GM19239 (cell line): ENCODE measurements at places on chromosomes 11 and 22.

DNA sequence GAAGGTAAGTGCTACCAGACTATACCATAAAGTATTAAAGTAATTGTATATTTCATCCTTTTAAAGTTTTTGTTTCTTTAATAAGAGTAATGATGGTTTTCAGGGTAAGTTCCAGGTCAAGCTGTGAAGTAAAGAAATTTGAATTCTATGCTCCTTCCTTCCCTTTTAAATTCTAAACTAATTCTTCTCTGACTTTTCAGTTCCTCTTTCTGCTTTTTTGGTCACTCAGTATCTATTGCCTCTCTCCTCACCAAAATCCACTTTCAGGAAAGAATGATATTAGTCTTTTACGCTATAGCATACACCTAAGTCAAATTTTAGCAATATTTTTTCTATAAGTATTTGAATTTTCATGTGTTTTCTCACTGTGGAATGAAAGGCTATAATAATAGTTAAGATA, 8.2 kb downstream of the MMP8 start:
- no peak for DNase-seq

GRCh38 chr11:9802291-9802861, 138.5 kb downstream of the SWAP70 start:
- DNase-seq, result no peak

- DNase-seq, result no peak
These were observed 486.9 kb downstream of the MIAT start for GRCh38 chr22:27144321-27144720.

DNA sequence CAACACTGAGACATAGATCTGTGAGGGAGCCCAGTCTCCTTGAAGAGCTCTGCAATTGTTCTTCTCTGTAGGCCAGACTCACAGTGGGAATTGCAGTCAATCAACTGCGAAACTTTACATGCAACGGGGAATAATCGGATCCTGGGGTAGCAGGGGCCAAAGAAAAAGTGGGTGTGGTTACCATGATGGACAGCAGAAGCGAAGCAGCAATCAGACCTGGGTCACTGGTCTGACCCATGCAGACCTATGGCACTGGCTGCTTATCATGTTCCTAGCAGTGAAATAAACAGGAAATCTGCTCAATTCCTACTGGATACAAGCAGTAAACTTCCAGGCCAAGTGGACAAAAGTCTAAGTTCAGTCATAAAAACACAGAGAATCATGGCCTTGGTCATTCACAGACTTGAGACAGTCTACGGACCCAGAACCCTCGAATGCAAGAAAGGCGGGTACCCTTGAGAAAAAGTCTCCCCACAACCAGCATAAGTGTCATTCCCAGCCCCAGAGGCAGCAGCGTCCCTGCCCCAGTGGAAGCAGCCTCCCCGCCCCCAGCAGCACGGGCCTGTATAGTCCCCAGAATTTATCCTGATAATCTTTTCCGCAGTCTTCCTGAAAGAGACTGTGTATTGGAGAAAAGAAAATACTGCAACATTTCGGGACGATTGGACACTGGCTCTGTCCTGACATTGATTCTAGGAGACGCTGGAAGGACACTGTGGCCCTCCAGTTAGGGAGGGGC, 34.6 kb downstream of the ASCL2 start:
- DNase-seq, result no peak

DNA sequence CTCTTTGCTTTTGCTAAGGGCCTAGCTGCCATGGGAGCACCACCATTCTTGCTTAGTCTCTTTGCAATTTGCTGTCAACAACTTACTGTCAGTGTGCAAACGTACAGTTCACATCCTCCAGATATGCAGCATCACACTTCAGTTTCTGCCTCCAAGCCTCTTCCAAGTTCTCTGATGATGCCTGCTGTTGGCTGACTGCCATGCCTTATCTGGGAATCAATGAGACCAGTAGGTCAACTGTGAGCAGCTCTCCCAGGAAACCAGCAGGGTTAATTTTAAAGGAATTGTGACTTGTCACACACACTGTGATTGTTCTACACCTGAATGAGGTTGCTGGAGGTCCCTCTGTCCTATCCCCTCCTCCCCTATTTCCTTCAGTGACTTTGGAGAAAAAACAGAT, 56.0 kb downstream of the COPB1 start:
- no peak for DNase-seq

GRCh38 chr22:20435436-20436306, 2.0 kb downstream of the SCARF2 start:
- DNase-seq, result no peak
